Naive B cell (primary cell): ENCODE measurements at places on chromosomes 7 and 10. TPM values are rescaled to one million over a fixed set of nuclear protein-coding genes. Genes with fewer than 3 reads are reported as not detected.

DNA sequence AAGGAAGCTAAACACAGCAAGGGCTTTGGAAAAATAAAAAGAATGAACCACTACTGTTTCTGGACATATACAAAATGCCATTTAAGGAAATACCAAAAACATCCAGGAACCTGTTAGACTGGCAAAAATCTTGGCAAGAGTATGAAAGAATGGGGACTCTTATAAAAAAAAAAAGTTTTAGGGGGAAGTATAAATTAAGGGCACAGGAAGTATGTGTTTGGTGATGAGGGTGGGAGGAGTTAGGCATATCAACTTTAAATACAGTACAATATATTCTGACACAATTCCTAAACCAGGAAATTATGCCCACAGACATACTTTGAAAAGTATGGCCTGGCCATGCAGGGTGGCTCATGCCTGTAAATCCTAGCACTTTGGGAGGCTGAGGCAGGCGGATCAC is 74.2 kb downstream of the WAPL start:
- DNase-seq, result no peak

GRCh38 chr7:2856388-2857169 is 12.5 kb upstream of the GNA12 start:
- DNase-seq, result no peak

DNA sequence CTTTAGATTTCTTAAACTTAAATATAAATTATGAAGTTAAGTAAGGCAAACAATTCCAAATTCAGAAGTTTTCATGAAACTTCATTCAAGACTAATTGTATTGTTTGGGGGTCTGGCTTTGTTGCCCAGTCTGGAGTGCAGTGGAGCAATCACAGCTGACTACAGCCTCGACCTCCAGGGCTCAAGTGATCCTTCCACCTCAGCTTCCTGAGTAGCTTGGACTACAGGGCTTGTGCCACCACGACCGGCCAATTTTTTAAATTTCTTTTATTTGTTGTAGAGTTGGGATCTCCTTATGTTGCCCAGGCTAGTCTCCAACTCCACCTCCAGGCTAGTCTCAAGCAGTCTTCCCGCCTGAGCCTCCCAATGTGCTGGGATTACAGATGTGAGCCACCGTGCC is 12.5 kb downstream of the P4HA1 start:
- DNase-seq, result no peak

- no peak for DNase-seq
Measured at GRCh38 chr7:129494041-129494440, 8.3 kb upstream of the SMKR1 start.

GRCh38 chr7:80054356-80054755 is 80.3 kb upstream of the GNAI1 start:
- no peak for DNase-seq

Gene LIPJ
- polyA plus RNA-seq, result not detected
